ENCODE measurements at places on chromosomes 2 and 18.

- DNase-seq, result no peak
Measured at GRCh38 chr2:195590199-195590860, 66.7 kb upstream of the SLC39A10 start.

DNA sequence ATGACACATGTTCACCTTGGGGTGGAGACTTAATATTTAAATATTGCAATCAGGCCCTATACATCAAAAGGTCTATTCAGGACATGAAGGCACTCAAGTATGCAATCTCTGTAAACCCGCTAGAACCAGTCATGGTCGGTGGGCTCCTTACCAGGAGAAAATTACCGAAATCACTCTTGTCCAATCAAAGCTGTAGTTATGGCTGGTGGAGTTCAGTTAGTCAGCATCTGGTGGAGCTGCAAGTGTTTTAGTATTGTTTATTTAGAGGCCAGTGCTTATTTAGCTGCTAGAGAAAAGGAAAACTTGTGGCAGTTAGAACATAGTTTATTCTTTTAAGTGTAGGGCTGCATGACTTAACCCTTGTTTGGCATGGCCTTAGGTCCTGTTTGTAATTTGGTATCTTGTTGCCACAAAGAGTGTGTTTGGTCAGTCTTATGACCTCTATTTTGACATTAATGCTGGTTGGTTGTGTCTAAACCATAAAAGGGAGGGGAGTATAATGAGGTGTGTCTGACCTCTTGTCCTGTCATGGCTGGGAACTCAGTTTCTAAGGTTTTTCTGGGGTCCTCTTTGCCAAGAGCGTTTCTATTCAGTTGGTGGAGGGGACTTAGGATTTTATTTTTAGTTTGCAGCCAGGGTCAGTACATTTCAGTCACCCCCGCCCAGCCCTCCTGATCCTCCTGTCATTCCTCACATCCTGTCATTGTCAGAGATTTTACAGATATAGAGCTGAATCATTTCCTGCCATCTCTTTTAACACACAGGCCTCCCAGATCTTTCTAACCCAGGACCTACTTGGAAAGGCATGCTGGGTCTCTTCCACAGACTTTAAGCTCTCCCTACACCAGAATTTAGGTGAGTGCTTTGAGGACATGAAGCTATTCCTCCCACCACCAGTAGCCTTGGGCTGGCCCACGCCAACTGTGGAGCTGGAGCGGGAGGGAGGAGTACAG lies 108.1 kb downstream of the XRCC5 start:
- DNase-seq, result no peak

- no peak for DNase-seq
Measured at GRCh38 chr18:13836559-13836958, 12.6 kb downstream of the MC5R start.

GRCh38 chr18:8699948-8700347 lies 5.4 kb upstream of the MTCL1 start:
- no peak for DNase-seq

DNA sequence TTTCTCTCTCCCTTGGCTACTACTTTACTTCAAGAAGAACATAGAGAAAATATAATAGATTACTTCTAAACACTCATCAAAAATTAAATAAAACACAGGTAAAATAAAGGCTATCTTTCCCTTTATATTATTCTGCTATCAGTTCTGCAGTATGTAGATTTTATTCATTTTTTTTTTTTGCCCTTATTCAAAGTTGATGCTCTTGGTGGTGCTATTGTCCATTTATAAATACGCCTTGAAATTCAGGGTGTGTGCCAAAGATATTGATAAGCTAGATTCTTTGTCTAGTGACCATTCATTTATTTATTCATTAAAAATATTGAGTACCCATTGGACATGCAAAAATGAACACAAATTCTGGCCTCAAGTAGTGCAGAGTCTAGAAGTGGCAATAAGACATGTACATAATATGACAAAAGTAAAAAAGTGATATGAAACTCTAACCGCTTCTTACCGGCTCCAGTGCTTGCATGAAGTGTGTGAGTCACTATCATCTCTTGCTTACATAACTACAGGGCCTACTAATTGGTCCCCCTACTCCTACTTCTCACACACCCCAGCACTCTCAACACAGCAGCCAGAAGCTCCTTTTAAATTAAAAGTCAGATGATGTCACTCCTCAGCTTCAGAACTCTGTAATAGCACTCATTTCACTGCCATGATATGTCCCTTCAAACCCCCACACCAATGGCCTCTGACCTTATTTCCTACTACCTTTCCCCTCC lies 208.3 kb upstream of the FANCL start:
- DNase-seq, result no peak

GRCh38 chr2:204145791-204146190 lies 209.2 kb downstream of the ICOS start:
- no peak for DNase-seq

GRCh38 chr18:46261799-46262198 lies 157.6 kb downstream of the HAUS1 start:
- no peak for DNase-seq

All from left renal pelvis (tissue), 4 donors.